Activated naive CD4-positive, alpha-beta T cell (primary cell): ENCODE measurements at places on chromosomes 3 and 15.

DNA sequence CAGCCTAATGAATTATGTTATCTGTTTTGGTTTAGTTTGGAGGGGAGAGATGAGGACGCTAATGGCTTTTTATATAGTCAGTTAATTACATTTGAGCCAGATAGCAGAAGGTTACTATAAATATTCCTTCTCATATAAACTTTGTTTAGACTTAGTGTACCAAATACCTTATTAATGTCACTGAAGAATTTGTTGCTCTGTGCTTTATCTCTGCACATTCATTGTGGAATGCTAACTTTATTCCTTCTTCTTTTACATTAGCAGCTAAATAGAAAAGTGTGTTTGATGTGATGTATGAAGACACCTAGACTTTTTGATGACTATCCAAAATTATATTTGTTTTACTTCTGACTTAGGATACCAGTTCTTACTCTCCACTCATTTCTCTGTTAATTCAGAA lies 105.2 kb downstream of the EPHA3 start:
- DNase-seq, result no peak

DNA sequence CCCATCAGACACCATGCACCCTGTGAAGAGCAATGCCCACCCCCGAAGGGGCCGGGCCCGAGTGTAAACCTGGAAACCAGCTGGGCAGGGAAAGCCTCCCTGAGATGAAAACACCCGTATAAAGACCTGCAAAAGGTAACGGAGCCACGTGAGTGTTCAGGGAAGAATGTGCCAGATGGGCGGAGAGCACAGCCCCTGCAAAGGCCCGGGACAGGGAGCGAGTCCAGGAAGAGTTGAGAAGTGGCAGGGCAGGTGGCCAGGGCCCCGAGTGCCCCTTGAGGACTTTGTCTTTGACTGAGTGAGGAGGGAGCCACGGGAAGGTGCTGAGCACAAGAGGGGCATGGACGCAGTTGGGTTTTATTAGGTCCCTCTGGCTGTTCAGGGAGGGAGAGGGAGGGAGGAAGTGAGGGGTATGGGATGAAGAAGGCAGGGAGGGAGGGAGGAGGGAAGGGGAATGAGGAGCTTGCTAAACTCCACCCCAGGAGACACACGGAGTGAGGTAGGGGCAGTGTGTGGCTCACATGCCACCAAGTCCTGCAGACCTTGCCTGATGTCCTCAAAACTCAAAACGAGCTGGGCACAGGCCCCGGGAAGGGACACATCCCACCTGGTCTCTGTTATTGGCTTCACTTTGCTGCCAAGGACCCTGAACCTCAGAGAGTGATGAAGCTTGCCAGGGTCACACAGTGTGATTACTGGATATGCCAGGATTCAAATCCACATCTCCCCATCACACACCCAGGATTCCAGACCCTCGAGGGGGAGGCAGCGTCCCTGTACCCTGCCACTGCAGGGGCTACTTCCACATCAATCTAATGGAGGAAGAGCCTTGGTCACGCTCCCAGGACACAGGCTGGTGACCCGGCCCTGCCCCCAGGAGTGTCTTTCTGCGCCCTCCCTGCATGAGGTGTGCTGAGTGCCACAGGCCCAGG lies 49.1 kb upstream of the IQSEC1 start:
- no peak for DNase-seq

DNA sequence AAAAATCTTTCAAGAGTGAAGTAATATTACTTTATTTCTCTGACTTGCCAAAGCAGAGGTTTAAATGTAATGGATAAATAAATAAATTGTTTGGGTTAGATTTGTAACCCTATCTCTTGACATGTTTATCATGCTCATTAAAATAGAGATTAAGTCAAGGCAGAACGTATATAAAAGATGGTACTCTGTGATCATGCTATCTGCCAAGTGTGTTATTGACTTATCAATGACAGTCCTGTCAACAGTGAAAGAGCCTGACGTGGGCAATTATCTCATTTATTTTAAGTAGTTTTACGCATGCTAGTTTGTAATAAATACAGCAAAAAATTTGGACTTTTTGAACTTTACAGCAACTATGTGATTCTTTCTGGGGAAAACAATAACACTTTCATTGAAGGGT lies 43.7 kb downstream of the PROS1 start:
- no peak for DNase-seq

- DNase-seq, result no peak
Measured at GRCh38 chr3:52865994-52866393, 31.2 kb upstream of the MUSTN1 start.

DNA sequence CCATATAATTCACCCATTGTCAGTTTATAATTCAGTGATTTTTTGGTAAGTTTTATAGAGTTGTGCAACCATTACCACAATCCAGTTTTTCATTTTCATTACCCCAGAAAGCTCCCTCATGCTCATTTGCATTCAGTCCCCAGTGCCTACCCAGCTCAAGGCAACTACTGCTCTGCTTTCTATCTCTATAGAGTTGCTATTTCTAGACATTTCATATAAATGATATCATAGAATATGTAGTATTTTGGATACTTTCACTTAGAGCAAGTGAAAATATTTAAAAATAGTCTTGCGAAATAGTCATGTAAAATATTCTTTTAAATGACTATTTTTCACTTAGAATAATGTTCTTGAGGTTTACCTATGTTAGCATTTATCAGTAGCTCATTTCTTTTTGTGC lies 42.1 kb downstream of the ZNF654 start:
- no peak for DNase-seq

DNA sequence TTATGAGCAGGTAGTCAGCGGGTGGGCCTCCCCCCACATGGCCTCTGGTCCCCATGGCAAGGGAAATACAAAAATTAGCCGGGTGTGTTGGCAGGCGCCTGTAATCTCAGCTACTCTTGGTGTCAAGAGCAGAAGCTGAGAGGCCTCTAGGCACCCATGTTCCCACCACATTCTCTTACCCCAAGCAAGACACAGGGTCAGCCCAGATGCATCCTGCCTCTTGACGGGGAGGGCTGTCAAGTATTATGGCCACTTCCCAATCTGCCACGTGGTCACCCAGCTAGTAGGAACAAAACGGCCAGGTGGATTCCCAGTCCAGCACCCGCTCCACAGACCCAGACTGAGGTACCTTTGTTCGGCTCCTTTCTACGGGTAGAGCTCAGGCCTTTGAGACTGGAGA lies 16.2 kb upstream of the SLC6A6 start:
- no peak for DNase-seq

DNA sequence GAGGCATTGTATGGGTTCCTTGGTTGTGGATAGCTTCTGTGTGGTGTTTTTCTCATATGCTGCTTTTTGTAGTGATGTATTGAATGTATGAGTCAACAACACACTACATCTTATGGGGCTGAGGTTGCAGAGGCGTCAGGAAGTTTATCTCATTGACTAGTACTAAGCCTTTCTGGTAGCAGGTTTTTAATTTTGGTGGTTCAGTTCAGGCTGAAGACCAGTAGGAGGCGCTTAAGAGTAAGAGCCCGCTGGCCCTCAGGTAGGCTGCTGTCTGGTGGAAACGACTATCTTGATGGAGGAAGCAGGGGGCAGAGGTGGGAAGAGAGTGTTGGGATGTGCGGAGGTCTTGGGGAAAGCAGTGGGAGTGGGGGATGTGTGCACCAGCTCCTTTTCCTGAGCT lies 62.4 kb downstream of the RTP4 start:
- no peak for DNase-seq
